ENCODE measurements at places on chromosomes 16 and 17. TPM values are rescaled to one million over a fixed set of nuclear protein-coding genes. Genes with fewer than 3 reads are reported as not detected.

ASPSCR1 gene
- 27.8 TPM for total RNA-seq

CCDC200 gene
- not detected for total RNA-seq

IL17C gene
- not detected for total RNA-seq

ZNF205 gene
- 13.9 TPM for total RNA-seq

FBXL19 gene
- 7.3 TPM for total RNA-seq

HS3ST3A1 gene
- total RNA-seq, result 1.9 TPM

KRT28 gene
- not detected for total RNA-seq

JPH3 gene
- not detected for total RNA-seq

TERB1 gene
- total RNA-seq, result not detected

All from upper lobe of left lung (tissue), 6 donors.